ENCODE measurements at places on chromosomes 4 and X.
A peak's percentile ranks its signal among the peaks of the same experiment; 100 is the strongest.

GRCh38 chrX:41596596-41596995, 92.2 kb upstream of the GPR34 start:
- DNase-seq, result no peak

DNA sequence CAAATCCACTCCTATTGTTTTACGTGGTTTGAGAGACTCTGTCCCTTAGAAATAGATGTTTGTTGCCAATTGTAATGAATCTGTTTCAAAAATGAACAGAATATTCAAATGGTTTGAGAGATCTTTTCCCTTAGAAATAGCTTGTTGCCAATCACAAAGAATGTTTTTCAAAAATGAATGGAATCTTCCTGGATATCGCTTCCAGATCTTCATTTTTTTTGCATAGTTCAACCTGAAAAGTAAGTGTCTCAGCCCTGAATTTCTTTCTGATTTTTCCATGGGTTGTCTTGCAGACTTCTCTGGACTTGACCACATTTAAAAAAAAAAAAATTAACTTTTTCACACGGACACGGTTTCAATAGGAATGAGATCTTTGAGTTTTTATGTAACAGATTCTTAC, 22.7 kb downstream of the SHOX start:
- no peak for DNase-seq

DNA sequence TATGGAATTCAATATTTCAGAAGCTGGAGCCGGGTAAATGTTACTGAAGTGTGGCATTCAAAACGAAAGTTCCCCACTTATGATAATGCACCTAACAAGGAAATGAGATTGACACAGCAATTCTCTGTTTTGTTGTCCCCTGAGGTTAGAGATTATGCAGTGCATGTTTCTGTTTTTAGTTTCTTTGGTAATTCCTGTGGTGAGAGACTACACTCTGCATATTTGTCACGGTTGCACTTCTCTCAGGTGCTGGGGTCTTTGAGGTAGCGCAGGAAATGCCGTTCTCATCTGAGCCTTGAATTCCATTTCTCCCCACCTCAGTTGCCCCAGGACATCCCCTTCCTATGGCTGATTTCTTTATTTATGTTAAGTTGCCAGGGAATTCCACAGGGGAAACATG, 15.3 kb upstream of the BEND4 start:
- DNase-seq, result no peak

GRCh38 chr4:156101571-156101970, 147.9 kb upstream of the CTSO start:
- DNase-seq, result no peak

- peak; percentile 61 for DNase-seq
Measured at GRCh38 chr4:80365928-80366327, 30.4 kb downstream of the CFAP299 start.

DNA sequence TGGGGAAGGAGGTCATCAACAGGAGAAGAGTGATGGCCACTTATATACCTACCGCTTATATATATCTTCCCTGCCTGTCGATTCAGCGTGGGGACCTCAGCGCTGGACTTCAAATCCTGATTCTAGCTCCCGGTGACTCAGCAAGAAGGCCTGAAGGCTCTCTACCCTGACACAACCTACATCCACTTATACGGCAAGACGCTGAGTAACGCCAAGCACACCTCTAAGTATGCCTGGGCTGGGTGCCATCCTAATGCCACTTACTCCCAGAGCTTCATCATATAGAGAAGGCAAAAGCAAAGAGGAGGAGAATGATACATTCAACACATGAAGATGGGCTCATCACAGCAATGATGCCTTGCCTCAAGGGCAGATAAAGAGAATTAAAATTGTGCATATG, 198.3 kb downstream of the CHIC2 start:
- DNase-seq, result peak; percentile 6

- no peak for DNase-seq
Measured at GRCh38 chrX:27307546-27307945, 155.6 kb downstream of the PPP4R3C start.

GRCh38 chrX:43969504-43970501, 3.4 kb downstream of the NDP start:
- no peak for DNase-seq

- no peak for DNase-seq
Measured at GRCh38 chr4:113101669-113102068, 52.2 kb downstream of the ANK2 start.

GRCh38 chr4:148215202-148215601, 227.0 kb downstream of the NR3C2 start:
- DNase-seq, result peak; percentile 54

DNA sequence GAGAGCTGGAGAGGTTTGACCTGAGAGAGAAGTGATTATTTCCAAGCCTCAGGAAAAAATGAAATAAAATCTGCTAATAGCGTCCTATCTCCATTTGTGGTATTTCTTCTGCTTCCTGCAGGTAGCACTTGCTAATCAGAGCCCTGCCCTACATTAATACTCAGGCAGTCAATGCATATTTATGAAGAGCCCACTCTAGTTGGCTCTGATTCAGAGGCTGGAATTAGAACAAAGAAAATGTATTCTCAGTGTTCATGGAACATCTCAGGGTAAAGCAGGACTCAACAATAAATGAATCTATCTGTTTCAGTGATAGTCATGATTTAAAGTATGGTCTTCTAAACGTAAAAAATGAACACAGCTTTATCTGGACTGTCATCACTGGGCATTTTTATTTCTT, 1.4 kb upstream of the ATP8A1 start:
- DNase-seq, result no peak

DNA sequence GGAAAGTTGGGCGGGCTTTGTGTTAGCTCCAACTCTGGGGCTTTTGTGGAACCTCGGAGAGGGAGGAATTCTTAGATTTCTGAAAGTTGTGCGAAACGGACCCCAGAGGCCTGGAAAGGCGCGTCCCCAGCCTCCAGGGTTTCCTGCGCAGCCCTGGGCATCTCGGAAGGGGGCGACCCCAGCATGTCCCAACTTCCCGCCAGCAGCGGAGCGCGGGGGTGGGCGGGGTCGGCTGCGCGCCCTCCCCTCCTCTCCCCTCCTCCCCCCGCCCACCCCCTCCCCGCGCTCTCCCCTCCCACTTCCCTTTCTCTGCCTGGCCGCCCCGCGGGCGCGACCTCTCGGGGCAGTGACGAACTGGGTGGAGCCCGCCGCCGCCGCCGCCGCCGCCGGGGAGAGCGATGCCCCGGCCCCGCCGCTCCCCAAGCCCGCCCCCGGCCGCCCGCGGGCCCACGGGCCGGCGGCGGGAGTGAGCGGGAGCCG, 16.8 kb downstream of the PTTG2 start:
- peak; percentile 65 for DNase-seq

DNA sequence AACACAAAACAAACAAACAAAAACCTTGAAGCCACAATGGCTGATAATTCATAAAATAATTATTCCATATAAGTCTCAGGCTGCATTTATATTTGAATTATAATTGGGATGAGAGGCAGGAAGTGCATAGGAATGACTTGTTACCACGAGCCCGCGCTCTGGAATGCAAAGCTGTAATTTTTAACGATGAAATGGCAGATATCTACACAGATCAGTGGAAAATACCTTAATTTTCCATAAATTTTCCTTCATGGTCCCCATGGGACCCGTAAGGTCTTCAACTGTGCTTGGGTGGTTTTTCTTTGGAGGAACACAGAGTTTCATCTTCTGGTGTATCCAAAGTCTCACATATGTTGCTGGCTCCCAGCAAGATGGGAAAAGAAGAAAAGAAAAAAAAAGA, 226.8 kb downstream of the SHOX start:
- DNase-seq, result no peak

DNA sequence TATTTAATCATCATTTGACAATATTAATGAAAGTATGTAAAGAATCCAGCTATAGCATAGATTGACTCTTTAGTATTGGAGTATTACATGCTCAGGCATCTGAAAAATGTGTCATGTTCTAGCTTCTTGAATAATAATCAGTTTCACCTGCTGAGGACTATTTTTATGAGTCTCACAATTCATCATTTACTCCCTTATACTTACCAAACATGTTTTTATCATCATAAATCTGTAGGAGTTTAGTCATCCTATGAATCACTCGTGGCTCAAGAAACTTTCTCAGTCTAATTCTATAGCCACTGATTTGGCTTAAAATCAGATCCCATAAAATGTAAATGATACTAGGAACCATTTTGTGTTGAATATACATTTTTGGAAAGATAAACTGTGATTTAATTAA, 1616.1 kb downstream of the C4orf33 start:
- DNase-seq, result no peak

- peak; percentile 27 for DNase-seq
Measured at GRCh38 chr4:2363056-2363721, 55.3 kb downstream of the ZFYVE28 start.

DNA sequence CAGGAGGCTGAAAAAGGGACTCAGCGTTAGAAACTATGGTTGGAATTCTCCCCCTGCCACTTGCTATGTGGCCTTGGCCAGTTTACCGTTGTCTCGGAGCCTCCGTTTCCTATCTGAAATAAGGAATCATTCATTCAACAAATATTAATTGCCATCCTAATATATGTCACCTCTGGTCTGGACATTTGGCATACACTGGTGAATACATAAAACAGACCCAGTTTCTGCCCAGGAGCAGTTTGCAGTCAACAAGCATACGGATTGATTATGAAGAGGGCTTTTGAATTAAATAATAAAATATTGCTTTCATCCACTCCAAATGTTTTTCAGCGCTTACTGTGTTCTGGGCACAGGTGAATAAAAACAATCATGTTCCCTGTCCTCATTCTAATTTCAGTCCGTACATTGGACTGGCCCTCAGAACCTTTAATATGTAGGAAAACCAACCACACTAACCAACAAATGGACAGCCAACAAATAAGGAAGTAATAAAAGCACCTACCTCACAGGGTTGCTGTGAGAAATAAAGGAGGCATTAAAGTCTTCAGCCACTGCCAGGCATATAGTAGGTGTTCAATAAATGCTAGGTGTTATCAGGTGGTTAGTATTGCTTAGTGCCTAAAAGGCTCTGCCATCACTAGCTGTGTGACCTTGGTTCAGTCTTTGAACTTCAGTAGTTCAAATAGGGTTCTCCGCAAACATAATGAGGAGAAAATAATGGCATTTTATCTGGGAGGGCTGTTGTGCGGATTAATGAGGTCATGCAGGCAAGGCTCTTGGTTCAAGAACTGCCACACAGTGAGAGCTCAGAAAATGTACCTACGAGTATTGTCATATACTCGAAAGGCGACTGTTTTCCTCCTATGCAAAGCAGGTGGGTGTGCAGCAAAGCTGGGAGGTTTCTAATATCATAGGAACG, 7.3 kb upstream of the GSX2 start:
- DNase-seq, result no peak

DNA sequence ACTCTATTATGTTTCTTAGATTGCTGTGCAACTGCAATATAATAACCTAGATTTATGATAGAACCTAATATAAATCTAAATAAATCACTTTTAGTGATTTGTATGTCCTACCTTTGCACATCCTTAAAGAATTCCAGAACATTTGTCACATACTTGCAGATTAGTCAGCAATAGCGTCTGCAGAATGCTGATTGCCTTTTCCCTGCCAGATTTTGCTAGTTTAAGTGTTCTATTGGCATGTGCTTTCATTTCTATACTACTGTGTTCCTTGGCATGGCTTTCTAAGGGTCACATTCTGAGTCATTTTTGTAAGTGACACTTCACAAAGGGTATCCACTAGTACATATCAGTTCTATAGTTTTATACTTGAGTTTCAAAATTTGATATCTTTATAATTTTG, 303.1 kb upstream of the GIMD1 start:
- no peak for DNase-seq

GRCh38 chr4:76215077-76215476, 1.5 kb upstream of the SCARB2 start:
- DNase-seq, result peak; percentile 43

DNA sequence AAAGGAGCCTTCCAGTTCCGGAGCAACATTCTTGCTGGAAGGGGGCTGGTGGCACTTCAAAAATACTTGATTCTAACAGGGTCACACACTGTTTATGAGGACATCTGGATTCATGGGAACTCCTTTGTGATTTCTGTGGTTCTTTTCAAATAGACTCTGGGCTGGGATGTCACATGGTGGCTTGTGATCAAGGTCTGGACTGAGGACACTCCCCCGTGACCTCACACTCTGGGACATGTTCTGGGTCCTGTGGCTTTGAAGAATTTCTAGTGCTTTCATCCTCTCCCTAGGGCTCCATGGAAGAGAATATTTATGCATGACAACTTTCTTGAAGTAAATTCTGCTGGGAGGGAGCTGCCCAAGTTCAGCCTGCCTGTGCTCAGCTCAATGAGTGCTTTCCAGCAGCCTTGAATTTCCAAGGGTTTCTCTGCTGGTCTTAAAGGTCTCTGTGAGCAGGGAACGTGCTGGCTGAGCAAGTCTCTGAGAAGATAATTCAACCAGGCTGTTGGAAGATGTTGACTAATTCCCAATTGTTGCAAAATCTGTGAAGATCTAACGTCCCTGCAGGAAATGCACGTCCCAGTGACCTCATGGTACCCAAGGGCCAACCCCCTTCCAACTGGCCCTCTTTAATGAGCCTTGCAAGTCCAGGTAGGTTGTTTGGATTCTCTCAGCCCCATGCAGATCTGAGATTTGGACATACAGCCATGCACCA, 36.3 kb downstream of the GPR143 start:
- DNase-seq, result peak; percentile 23

GRCh38 chr4:150337734-150338133, 244.2 kb upstream of the MAB21L2 start:
- no peak for DNase-seq

DNA sequence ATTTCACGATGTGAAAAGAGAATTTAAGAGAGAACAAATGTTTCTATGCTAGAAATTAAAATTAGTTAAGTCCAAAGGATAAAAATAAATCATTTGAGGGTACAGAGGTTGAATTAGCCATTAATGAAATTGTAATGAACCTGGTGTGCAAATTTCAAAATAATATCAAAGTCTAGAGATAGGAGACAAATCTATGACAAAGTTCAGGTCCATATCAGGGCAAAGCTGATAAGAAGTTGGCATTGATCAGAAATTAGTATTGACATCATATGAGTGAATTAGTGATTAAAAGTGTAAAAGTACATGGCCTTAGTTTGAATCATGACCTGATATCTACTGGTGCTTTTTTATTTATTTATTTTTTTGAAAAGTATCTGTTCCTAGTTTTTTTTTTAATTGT, 33.8 kb upstream of the UGT2A3 start:
- no peak for DNase-seq

DNA sequence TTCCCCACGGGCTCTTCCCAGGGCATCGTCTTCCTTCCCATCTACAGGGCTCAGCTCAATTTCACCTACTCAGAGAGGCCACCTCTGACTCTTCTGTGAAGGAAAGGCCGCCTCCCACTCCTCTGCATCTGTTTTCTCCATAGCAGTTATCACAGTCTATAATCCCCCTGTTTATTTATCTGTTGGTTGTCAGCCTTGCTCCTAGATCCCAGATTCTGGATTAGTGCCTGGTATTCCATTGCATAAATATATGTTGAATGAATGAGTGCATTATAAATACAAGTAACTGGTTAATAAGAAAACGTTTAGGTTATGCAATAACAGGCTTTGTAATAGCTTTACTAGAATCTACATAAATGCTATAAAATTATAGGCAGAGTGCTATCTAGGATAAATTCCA, 52.9 kb downstream of the NSG1 start:
- no peak for DNase-seq

GRCh38 chr4:182143822-182144625, 99.2 kb upstream of the TENM3 start:
- DNase-seq, result peak; percentile 50

- no peak for DNase-seq
Measured at GRCh38 chrX:82765811-82766210, 742.3 kb upstream of the POU3F4 start.
